ENCODE measurements at places on chromosomes 2 and 18. TPM values are rescaled to one million over a fixed set of nuclear protein-coding genes. Genes with fewer than 3 reads are reported as not detected.

The PLGLB2 gene
- 3.7 TPM for polyA plus RNA-seq

The TMEM200C gene
- polyA plus RNA-seq, result 2.3 TPM

The SCYGR6 gene
- polyA plus RNA-seq, result not detected

The NEU2 gene
- polyA plus RNA-seq, result not detected

The MSTN gene
- polyA plus RNA-seq, result 1.6 TPM

The LOXL3 gene
- polyA plus RNA-seq, result 11.4 TPM

The DIPK1C gene
- polyA plus RNA-seq, result 0.17 TPM

DNA sequence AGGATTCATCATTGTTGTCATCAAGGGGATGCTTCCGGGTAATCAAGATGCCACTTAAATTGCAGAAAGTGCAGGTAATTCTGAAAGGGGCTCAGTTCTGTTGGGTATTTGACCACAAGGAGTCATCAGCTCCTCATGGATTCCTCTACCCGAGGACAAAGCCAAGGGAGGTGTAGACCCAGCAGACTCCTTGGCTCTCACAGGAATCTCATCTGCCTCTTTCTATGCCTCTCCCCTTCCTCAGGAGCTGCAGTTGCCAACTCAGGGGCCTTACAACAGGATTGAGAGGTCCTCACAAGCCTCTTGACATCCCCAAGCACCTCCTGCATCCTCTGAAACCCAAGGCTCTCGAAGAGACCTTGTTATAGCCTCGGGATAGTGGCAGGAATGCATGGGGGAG, 44.0 kb downstream of the ITGB6 start:
- no peak for DNase-seq

DNA sequence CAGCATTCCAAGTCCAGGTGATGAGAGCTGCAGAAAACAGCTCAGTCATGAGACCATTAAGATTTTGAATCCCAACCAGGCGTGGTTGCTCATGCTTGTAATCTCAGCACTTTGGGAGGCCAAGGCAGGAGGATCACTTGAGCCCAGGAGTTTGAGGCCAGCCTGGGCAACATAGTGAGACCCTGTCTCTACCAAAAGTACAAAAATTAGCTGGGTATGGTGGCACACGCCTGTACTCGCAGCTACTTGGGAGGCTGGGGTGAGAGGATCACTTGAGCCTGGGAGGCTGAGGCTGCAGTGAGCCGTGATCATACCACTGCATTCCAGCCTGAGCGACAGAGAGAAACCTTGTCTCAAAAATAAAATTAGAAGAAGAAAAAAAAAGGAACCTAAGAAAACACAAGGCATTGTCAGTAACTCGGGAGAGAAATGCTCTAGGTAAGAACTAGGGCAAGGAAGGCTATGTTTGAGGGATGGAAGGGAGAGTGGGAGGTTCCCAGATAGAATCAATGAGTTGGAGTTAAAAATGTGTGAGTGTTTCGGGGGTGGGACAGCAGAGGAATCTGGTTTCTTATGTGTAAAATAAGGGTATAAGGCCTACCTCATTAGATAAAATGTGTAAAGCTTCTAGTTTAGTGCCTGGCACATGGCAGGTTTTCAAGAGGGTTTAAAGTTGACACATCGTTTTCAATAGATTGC, 23.3 kb upstream of the MTA3 start:
- no peak for DNase-seq

DNA sequence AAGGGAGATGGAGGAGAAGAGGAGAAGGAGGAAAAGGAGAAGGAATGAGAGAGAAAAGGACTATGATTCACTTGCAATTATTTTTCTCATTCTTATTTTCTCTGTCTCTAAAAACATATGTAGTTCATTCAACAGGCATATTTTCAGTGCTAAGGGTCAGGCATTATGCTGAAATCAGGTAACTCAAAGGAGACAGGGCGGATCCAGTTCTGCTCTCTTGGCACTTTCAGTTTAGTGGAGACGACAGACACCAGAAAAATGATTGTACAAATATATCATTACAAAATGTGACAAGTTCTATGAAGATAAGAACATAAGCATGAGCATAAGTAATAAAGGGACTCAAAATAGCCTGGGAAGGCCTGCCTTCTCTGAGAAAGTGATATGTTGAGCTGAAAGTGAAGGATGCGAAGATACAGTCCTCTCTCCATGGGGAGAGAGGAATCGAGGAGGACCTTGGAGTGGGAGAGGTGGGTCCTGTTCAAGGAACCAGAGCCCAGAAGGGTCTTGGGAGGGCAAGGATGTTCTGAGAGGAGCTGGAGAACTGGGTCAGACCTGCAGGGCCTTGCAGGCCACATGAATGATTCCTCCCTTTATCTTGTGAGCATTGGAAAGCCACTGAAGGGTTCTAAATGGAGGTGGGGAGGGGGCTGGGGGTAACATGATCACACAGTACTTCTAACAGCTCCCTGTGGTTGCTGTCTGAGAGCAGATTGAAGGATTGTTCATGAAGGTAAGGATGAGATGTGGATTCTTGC, 58.6 kb upstream of the TMEM17 start:
- no peak for DNase-seq

DNA sequence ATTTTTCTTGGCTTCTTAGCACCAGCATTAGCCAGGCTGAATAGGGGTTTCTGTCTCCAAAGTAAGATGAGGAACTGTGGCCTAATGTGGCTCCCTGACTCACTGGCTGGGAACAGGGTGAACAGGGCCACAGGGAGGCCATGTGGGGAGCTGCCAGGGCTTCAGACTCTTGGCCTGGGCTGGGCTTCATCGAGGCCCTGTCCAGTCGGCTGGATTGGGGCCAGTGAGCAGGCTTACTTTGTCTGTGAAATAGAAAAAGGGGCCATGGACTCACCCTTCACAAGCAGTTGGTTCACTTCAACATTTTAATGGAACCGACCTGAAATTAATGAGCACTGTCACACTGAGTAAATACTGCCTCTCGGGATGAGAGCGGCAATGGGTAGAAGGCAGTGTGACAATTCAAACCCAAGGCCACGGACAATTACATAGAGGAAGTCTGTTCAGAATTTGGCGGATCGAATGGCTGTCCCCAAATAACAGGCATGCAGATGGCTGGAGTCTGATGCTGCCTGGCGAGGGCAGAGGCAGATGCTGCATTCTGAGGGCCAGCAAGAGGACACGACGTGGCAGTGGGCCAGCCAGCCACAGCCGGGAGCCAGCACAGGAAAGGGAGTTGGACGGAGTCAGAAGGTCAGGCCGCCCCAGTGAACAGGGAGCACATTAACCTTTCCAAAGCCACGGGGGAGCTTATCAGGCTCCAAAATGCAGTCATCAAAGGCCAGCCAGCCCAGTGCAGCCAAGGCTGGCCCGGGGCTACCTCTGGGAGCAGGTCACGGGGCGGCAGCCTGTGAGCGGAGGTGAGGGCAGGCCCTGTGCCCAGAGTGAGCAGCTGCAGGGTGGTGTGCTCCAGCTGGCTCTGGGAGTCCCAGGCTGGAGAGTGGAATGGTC, 146.6 kb upstream of the REV1 start:
- peak; percentile 79 for DNase-seq

GRCh38 chr2:100809506-100809905, 10.4 kb upstream of the NPAS2 start:
- DNase-seq, result no peak

DNA sequence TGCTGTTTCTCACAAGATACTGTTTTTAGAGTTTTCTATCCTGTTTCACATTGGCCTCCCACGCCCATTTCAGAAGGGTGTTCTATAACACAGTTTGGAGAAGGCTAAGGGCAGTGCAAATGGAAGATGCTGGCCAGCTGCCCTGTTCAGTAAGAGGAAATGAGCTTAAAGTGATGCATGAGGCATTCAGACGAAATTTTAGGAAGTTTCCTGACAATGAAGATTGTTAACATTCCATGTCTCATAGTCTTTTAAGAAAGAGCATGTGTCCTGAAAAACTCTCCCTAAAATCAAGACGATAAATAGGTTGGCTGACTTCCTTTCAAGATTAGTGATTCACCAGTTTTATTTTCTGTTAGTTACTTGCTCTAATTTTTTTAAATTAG, 484.2 kb upstream of the NRP2 start:
- no peak for DNase-seq

GRCh38 chr18:36379435-36379984, 82.0 kb downstream of the FHOD3 start:
- no peak for DNase-seq

DNA sequence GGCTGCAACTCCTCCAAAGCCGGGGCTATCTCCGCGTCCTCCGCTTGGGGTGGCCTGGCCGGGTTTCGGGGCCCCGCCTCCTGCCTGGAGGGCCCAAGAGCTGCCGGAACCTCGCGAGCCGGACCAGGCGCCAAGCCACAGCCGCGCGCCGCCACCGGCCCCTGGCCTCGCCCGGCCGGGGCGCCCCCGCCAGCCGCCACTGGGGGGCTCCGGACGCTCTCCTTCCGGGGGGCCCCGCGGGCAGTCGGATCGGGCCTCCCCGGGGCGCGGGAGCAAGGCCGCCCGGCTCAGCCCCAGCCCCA, 17.4 kb upstream of the HAAO start:
- DNase-seq, result peak; percentile 82

DNA sequence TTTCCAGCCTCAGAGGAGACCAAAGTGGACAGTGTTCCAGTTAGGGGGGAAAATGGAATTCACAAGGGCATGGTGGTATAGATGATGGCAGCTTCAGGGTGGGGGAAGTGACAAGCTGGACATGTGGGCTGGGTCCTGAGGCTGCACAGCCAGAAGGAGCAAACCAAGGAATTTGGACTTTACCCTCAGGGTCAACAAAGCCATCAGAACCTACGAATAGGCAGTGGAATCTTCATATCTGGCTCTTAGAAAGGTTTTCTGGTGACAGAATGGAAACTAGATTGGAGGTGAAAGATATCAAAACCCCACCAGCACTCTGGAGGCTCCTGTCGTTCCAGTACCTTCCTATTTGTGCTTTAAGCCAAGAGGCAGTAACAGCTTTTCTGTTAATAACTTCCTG, 127.1 kb downstream of the SETBP1 start:
- DNase-seq, result no peak

GRCh38 chr2:76678383-76679024, 843.7 kb downstream of the LRRTM4 start:
- peak; percentile 27 for DNase-seq

DNA sequence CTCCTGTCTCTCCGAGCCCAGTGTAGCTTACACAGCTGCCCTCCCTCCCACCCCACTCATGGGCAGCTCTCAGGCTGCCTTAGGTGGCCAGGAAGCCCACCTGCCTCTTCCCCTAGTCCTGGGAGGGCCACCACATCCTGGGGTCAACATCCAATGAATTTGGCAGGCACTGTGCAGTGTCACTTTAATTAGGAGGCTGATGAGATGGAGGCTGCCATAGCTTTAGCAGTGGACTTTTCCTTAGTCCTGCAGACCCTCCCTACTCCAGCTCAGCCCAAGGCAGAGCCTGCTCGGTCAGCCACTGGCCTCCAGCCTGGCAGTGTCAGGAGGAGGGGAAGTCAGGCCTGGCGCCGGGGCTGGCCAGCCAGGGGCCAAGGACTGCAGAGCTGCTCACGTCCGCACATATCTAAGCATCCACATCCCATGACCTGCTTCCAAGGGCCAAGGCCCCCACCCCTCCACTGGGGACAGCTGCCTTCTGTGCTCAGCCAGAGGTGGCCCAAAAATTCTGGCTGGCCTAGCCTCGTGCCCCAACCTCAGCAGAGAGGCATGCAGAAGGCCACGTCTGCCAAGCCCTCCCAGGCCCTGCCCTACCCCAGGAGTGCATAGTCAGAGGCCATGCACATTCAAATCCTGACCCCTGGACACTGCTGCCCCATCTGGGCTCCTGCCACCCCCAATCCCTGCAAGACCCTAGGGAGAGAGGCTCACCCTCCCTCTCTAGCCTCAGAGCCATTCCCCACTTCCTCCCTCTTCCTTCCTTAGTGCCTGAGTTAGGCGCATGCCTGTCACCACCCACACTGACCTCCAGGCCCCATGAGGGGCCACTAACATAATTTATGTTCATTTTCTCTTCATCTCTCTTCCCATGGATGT, 33.1 kb downstream of the ADRA2B start:
- no peak for DNase-seq

DNA sequence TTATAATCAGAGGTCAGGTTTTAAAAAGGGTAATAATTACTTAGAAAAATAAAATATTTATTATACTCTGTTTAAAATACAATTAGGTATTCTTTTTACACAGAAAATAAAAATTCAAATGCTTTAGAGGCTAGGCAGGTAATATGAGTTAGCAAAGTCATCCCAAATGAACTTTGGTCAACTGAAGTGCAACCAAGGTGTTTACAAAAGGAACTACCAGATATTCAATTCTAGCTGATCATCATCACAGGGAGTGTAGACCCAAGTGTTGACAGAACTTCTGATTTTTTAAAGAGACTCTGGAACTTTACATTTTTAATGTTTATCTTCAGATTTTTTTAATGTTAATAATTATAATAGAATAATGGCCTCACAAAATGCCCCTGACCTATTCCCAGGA, 59.3 kb upstream of the COL5A2 start:
- no peak for DNase-seq

DNA sequence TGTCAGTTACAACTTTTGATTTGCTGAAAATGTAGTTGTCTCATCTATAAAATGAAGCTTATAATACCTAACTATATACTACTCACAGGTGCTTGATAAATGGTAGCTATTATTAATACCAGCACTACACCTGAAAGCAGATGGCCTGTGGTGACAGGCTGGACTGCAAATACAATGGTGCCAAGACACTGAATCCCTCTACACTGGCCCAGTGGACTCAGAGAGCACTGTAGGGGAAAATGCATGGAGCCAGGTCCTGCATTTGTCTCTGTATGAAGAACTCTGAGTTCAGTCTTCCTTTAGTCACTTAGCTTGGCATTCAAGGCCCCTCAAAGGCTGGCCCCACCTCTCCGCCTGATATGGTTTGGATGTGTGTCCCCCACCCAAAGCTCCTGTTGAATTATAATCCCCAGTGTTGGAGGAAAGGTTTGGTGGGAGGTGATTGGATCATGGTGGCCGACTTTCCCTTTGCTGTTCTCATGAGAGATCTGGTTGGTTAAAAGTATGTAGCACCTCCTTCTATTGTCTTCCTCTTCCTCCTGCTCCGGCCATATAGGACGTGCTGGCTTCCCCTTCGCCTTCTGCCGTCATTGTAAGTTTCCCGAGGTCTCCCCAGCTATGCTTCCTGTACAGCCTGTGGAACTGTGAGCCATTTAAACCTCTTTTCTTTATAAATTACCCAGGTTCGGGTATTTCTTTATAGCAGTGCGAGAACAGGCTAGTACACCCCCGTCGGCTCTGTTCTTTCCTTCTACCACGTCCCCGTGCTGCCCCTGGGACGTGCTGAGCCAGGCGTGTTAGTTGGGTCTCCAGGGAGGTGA, 11.1 kb upstream of the NTSR2 start:
- no peak for DNase-seq

- DNase-seq, result no peak
Observed at GRCh38 chr2:96739076-96739632, 710 bp downstream of the LMAN2L start.

DNA sequence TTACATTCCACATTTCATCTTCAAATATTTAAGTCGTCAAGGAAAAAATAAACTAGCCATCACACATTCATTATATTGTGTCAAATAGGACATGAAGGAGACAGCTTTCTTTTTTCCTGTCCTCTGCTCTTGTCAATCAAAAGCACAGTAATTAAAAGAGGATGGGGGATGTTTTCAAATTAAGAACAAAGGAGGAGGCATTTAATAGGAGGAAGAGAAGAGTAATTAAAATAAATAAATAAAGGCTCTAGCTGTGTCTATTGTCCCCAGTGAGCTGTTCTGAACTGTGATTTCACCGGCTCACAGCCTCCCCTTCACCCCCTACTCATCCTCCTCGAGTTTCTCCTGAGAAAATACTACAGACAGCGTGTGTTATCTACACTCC, 1377.1 kb upstream of the PIK3C3 start:
- no peak for DNase-seq

Data from renal pelvis (tissue), 12 donors.